ENCODE measurements at places on chromosomes 5 and 9.

GRCh38 chr5:5589857-5590256 is 167.4 kb downstream of the ICE1 start:
- DNase-seq = no peak

DNA sequence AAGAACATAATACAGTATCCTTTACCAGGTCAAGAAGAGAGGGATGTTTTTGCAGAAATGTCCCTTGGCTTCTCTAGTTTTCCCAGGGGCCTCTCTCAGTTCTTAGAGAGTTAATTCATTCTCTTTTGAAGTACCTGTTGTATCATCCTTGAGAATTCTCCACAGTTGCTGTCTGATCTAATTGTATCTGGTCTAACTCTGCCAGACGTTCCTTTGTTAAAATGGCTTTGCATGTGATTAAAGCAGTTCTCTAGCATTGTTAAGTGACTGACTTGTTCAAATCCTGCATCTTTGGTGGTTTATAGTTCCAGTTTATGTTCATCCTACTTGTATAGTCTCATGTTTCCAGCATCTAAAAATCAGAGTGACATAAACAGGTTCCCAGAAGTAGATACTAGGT is 65.0 kb downstream of the KIAA1958 start:
- no peak for DNase-seq

- DNase-seq = no peak
Measured at GRCh38 chr5:61653807-61654580, 321.9 kb downstream of the ZSWIM6 start.

GRCh38 chr9:32899761-32900160 is 101.7 kb downstream of the APTX start:
- no peak for DNase-seq

- no peak for DNase-seq
Measured at GRCh38 chr9:2818804-2819121, 25.1 kb downstream of the PUM3 start.

DNA sequence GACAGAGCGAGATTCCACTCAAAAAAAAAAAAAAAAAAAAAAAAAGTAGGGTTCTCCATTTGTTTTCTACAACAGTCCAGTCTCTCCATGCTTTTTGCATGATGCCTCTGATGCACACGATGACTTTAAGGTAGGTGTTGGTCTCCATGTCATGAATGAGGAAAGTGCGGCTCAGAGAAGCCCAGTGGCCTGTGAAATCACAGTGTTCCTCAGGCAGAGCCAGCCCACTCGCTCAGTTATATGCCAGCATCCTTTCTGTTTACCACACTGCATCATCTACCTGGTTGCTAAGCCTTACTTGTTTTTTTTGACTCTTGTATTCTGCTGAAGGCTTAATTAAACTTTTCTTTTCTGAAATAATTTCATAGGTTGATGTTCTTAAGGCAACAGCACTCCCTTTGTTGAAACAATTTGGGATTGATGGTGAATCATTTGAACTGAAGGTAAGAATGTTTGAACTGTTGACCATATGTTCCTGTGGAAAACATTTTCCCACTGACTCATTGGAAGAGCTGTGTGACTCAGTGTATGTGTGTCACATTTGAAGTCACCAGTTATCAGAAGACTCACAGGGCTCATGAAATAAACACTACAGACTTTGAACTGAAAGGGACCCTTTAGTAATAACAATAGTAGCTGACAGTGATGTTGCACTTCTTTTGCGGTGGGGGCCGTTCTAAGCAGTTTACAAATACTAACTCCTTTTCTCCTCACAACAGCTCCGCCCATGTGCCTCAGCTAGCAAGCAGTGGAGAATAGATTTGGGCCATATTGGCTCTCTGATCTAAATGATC is 40.2 kb downstream of the RCL1 start:
- peak; percentile 100 for DNase-seq

DNA sequence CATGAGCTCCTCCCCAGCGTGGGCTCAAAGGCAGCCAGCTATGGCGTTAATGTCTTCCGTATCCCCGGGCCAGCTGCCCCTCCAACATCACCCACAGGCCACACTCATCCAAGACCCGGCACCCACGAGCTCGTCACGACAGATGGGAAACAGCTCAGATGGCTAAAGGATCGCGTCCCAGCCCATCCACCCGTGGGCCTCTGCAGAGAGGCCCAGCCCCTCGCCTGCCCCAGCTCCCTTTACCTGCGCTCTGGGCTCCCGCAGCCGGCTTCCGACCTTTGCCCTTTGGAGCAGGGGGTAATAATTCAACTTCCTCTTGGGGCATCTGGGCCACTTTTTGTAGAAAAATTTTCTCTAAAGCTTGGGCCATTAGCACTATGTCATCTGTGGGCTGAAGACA is 16.5 kb downstream of the BRD3 start:
- DNase-seq = no peak

- DNase-seq = peak; percentile 28
Measured at GRCh38 chr5:170571281-170571731, 67.5 kb downstream of the KCNIP1 start.

- no peak for DNase-seq
Measured at GRCh38 chr9:69678843-69679538, 6.8 kb upstream of the APBA1 start.

DNA sequence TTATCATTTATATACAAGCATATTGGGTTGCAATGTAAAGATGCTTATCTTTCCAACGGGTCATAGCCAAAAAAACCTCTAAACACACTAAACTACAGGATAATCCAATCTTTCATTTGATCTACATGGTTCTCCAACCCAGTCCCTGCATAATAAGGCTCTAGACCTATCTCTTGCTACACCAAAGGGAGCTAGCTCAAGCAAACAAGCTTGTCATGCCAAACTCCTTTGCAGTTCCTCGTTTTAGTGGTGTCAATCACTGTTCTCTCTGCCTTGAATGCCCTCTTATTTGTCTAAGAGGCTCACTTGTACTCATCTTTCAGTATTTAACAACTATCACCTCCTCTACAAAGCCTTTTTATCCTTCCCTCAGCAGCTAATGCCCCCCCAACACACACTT is 5.6 kb downstream of the HOMER1 start:
- DNase-seq = no peak

GRCh38 chr9:95570150-95570549 is 53.4 kb upstream of the PTCH1 start:
- DNase-seq = no peak

GRCh38 chr9:12794101-12794799 is 19.4 kb downstream of the LURAP1L start:
- DNase-seq = no peak

DNA sequence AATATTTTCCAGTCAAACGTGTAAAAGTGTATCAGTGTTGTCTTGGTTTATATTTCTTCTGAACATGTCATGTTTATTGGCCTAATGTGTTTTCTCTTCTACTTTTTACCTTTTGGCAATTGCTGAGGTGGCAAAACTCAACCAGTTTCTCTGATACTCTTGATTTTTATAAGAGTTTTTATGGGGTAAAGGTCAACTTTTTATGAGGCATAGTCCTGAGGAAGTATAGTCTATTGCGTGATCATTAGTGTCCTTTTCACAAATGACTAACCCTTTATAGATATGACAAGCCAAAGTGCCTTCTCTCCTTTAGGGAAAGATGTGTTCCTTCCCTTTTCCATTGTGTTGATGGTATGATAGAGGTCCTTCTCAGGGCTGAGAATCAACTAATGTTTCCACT is 32.9 kb downstream of the OCLN start:
- DNase-seq = no peak

DNA sequence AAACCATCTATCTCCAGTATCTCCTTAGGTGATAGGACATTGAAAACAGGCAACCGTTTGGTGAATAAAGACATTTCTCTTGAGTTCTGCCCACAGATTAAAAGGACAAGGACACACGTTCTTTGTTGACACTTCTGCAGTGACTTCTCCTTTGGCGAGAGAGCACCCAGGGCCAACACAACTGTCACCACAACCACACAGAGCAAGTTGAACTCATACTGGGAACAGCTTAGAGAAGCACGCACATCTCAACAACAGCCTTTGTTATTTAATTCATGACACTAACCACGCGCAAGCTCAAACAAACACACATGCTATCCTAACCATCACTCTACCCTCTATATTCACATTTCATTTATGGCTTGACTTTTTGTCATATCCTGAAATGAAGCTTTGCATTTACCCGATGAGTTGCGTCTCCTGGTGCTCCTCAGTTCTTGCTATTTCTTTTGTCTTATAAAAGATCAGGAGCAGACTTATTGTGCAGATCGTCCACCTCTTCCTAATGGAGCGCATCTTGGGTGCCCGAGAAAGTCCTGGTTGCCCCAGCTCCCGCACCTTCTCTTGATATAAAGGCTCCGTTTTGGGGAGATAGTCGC is 543 bp downstream of the ST8SIA4 start:
- no peak for DNase-seq

- no peak for DNase-seq
Measured at GRCh38 chr9:68637020-68637419, 68.0 kb upstream of the PIP5K1B start.

- DNase-seq = no peak
Measured at GRCh38 chr5:102946971-102947370, 173.0 kb downstream of the GIN1 start.

GRCh38 chr5:167771571-167771970 is 519.9 kb upstream of the WWC1 start:
- DNase-seq = no peak
